ENCODE measurements at places on chromosomes 3 and 15. TPM values are rescaled to one million over a fixed set of nuclear protein-coding genes. Genes with fewer than 3 reads are reported as not detected.

The SPESP1 gene
- 0.61 TPM for total RNA-seq

GRCh38 chr3:183662099-183662498 is 26.7 kb downstream of the KLHL24 start:
- no peaks in the 10 kb centered on the region for H3K4me1 ChIP-seq
- H3K27me3 ChIP-seq: no peaks in the 10 kb centered on the region
- H3K36me3 ChIP-seq: peaks cover 18% of the 10 kb centered on the region
- H3K4me3 ChIP-seq: no peak overlapping the region
- H3K27ac ChIP-seq: no peak overlapping the region
- DNase-seq: no peak

GRCh38 chr15:78842519-78842918 is 30.2 kb upstream of the MORF4L1 start:
- no peak for DNase-seq
- no peaks in the 10 kb centered on the region for H3K36me3 ChIP-seq
- no peak overlapping the region for H3K27ac ChIP-seq

GRCh38 chr3:49626101-49626581 is 48.0 kb upstream of the APEH start:
- H3K4me3 ChIP-seq: no peak overlapping the region
- no peaks in the 10 kb centered on the region for H3K27me3 ChIP-seq
- no peaks in the 10 kb centered on the region for H3K36me3 ChIP-seq

The GHSR gene
- total RNA-seq: not detected

DNA sequence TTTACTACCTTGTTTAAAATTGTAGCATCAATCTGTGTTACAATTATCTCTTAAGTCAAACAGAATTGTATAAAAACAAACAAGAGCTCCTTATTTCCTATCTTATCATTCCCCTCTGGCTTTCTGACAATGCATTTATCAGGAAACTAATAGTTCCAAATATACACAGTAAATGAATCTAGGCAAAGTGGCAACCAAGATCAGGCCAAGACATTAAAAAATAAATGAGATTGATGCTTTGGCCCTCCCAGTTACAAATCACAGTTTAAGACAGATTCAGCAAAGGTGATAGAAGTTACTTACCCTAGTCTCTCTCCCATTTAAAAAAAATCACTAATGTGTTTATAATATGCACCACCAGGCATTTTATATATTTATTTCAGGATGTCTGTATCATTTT is 236.7 kb downstream of the EPHA3 start:
- no peak overlapping the region for H3K27ac ChIP-seq
- DNase-seq: no peak
- H3K4me1 ChIP-seq: no peaks in the 10 kb centered on the region
- no peaks in the 10 kb centered on the region for H3K27me3 ChIP-seq
- no peak overlapping the region for H3K4me3 ChIP-seq

- no peak overlapping the region for H3K4me3 ChIP-seq
- no peak overlapping the region for H3K27ac ChIP-seq
- no peaks in the 10 kb centered on the region for H3K36me3 ChIP-seq
- H3K27me3 ChIP-seq: no peaks in the 10 kb centered on the region
- no peak for DNase-seq
Observed at GRCh38 chr3:79167651-79168416, 600.0 kb downstream of the ROBO1 start.

The OR5K2 gene
- total RNA-seq: not detected

GRCh38 chr3:168047190-168047795 is 48.4 kb downstream of the GOLIM4 start:
- no peak overlapping the region for H3K27ac ChIP-seq
- H3K4me3 ChIP-seq: no peak overlapping the region
- no peaks in the 10 kb centered on the region for H3K36me3 ChIP-seq
- no peaks in the 10 kb centered on the region for H3K27me3 ChIP-seq
- no peaks in the 10 kb centered on the region for H3K4me1 ChIP-seq

The C2CD4A gene
- total RNA-seq: not detected

DNA sequence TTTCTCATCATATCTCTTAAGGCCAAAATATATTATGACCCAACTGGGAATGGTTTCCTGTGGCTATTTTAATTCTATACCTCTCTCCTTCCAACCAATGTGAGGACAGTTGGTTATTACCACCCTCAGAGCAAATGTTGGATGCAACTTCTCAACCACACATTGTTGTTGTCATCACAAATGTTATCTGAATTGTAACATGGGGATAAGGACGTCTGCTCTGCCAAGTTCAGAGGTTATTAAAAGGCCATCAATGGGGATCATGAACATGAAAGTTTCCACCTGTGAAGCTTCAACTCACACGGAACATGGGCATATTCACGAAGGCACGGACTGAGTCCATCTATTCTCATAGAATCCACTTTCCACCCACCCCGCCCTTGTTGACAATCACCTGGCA is 46.8 kb downstream of the MB21D2 start:
- H3K4me3 ChIP-seq: no peak overlapping the region
- no peaks in the 10 kb centered on the region for H3K27me3 ChIP-seq
- H3K36me3 ChIP-seq: no peaks in the 10 kb centered on the region
- H3K27ac ChIP-seq: no peak overlapping the region

GRCh38 chr15:100596792-100597191 is 5.2 kb downstream of the LINS1 start:
- H3K4me3 ChIP-seq: peak overlapping the region; percentile 48
- H3K36me3 ChIP-seq: no peaks in the 10 kb centered on the region
- H3K27me3 ChIP-seq: no peaks in the 10 kb centered on the region
- DNase-seq: peak; percentile 88
- peaks cover 87% of the 10 kb centered on the region for H3K4me1 ChIP-seq

The PP2D1 gene
- not detected for total RNA-seq

The GRAMD2A gene
- not detected for total RNA-seq

DNA sequence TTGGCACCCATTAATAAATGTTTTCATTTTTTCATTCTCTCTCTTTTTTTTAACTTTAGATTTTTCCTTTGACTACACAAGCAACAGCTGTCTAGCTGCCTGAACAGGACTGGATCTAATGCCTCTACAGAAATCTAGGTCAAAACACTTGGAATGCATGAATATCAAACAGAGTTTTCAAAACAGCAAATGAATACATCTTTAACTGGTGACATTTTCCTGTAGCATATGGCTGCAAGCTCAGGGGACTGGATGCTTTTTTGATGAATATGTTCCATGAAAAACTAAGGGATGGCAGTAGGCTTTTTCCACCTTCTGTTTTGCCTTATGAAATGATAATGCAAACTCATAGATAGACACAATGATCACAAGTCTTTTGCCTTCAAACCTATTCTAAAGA is 661.7 kb downstream of the MCTP2 start:
- no peak overlapping the region for H3K27ac ChIP-seq
- H3K4me1 ChIP-seq: no peaks in the 10 kb centered on the region
- DNase-seq: no peak
- no peak overlapping the region for H3K4me3 ChIP-seq

GRCh38 chr3:188041193-188041592 is 112.8 kb upstream of the LPP start:
- H3K4me3 ChIP-seq: no peak overlapping the region
- no peaks in the 10 kb centered on the region for H3K36me3 ChIP-seq
- no peak for DNase-seq
- no peaks in the 10 kb centered on the region for H3K27me3 ChIP-seq
- no peaks in the 10 kb centered on the region for H3K4me1 ChIP-seq

- H3K27ac ChIP-seq: no peak overlapping the region
- no peak overlapping the region for H3K4me3 ChIP-seq
- H3K36me3 ChIP-seq: no peaks in the 10 kb centered on the region
- peaks cover 8% of the 10 kb centered on the region for H3K4me1 ChIP-seq
Observed at GRCh38 chr15:93040288-93041158, 48.5 kb downstream of the RGMA start.

GRCh38 chr3:3443482-3443881 is 264.0 kb upstream of the CRBN start:
- DNase-seq: no peak
- H3K4me3 ChIP-seq: no peak overlapping the region
- H3K27me3 ChIP-seq: no peaks in the 10 kb centered on the region

DNA sequence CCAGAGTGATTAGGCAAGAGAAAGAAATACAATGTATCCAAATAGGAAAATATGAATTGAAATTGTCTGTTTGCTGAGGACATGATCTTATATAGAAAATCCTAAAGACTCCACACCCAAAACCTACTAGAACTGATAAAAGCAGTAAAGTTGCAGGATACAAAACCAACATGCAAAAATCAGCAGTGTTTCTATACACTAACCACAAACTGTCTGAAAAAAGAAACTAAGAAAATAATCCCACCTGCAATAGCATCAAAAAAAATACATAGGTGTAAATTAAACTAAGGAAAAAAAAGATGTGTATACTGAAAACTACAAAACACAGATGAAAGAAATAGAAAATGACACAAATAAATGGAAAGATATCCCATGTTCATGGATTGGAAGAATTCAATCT is 203.6 kb upstream of the SETMAR start:
- DNase-seq: no peak
- no peaks in the 10 kb centered on the region for H3K36me3 ChIP-seq
- no peak overlapping the region for H3K4me3 ChIP-seq
- H3K27me3 ChIP-seq: no peaks in the 10 kb centered on the region
- H3K27ac ChIP-seq: no peak overlapping the region

The CPNE9 gene
- total RNA-seq: 0.64 TPM

- no peaks in the 10 kb centered on the region for H3K27me3 ChIP-seq
- no peak for DNase-seq
- H3K4me1 ChIP-seq: no peaks in the 10 kb centered on the region
- H3K4me3 ChIP-seq: no peak overlapping the region
- H3K36me3 ChIP-seq: no peaks in the 10 kb centered on the region
- H3K27ac ChIP-seq: no peak overlapping the region
Observed at GRCh38 chr15:97053635-97054034, 723.1 kb downstream of the NR2F2 start.

The DZIP1L gene
- total RNA-seq: not detected

The IP6K2 gene
- 84.5 TPM for total RNA-seq

- H3K27me3 ChIP-seq: no peaks in the 10 kb centered on the region
- H3K36me3 ChIP-seq: no peaks in the 10 kb centered on the region
- H3K4me1 ChIP-seq: peaks cover 14% of the 10 kb centered on the region
- DNase-seq: no peak
- H3K4me3 ChIP-seq: no peak overlapping the region
Observed at GRCh38 chr3:102182162-102182561, 252.7 kb upstream of the ZPLD1 start.

- H3K4me1 ChIP-seq: no peaks in the 10 kb centered on the region
- no peak overlapping the region for H3K27ac ChIP-seq
- H3K4me3 ChIP-seq: no peak overlapping the region
- no peak for DNase-seq
Observed at GRCh38 chr3:40718209-40718608, 193.4 kb downstream of the ZNF621 start.

GRCh38 chr3:24829629-24830229 is 335.1 kb upstream of the THRB start:
- H3K27ac ChIP-seq: no peak overlapping the region
- no peaks in the 10 kb centered on the region for H3K36me3 ChIP-seq
- no peaks in the 10 kb centered on the region for H3K27me3 ChIP-seq
- DNase-seq: no peak

The CHST13 gene
- total RNA-seq: 0.23 TPM

DNA sequence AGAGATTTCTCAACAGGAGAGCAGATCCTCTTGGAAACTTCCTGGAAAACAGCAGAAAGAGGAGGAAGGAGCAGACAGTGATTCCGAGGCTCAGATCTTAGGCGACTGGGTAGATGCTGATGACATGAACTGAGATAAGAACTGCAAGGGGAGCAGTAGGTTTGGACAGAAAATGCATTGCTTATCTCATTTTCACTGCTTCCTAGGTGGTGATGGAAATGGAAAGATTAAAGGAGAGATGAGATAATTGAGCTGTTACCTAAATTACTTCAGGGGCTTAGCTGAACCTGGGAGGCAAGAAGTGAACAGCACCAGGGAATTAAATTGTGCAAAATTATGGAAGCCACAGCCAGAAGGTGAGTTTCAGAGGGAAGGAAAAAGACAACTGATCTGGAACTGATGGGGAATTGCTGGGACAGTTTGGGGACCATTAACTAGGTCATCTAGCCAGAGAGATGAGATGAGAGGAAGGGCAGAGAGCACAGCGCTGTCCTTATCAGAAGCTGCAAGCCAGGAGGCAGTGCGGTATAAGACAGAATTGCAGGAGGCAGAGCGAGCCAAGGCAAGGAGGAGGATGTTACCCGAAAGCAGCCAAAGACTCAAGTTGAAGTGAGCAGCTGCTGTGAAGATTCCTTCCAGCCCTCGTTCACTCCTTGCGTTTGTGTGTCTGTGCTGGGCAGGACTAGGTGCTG is 140.4 kb downstream of the SRGAP3 start:
- no peak overlapping the region for H3K27ac ChIP-seq
- DNase-seq: no peak
- H3K27me3 ChIP-seq: no peaks in the 10 kb centered on the region

The ATP13A4 gene
- 2.3 TPM for total RNA-seq

- no peaks in the 10 kb centered on the region for H3K27me3 ChIP-seq
- no peak overlapping the region for H3K4me3 ChIP-seq
- no peaks in the 10 kb centered on the region for H3K4me1 ChIP-seq
- DNase-seq: no peak
Observed at GRCh38 chr15:67349634-67350033, 95.0 kb downstream of the IQCH start.

DNA sequence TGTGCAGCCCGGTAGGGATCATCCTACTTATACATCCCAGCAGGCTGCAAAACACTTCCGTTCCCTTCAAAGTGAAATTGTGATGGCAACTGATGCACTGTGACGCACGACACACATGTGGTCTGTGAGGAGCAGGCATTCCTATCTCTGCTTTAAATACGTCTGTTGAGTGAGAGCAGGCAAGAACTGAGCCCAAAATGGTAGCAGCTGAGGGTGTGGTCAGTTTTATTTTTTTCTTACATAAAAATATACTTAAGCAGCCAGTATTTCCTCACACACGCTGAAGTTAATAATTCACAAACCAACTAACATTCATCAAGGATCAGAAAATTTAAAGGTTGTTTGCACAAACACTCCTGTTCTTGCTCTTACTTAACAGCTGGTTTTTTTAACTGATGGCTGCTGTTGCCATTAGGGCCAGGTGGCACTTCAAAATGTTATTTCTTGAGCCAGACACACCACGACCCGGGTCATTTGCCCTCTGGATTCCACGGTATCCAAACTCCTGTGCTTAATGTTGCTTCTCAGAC is 23.9 kb downstream of the LRIG1 start:
- H3K4me1 ChIP-seq: peaks cover 98% of the 10 kb centered on the region
- no peak overlapping the region for H3K4me3 ChIP-seq
- no peaks in the 10 kb centered on the region for H3K36me3 ChIP-seq
- H3K27ac ChIP-seq: no peak overlapping the region

GRCh38 chr3:72383230-72383629 is 465.0 kb downstream of the SHQ1 start:
- peaks cover 4% of the 10 kb centered on the region for H3K36me3 ChIP-seq
- DNase-seq: no peak
- H3K27me3 ChIP-seq: no peaks in the 10 kb centered on the region
- H3K4me1 ChIP-seq: peaks cover 34% of the 10 kb centered on the region

DNA sequence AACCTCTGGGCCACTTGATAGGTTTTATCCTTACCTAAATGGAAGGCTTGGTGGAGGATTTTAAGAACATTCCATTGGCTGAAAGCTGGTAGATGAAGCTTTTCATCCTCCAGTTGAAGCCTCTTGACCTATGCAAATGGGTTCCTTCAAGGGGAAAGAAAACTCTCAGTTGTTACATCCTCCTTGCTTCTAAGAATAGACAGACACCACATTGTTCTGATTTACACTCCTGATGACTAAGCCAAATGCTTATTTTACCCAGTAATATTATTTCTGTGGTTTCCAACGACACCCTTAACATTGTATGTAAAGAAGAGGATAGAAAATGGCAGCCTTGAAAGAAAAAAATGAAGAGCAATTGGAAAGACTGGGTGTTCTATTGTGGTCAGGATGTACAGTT is 480.5 kb downstream of the OTOL1 start:
- no peak for DNase-seq
- no peak overlapping the region for H3K4me3 ChIP-seq
- H3K36me3 ChIP-seq: no peaks in the 10 kb centered on the region
- no peaks in the 10 kb centered on the region for H3K4me1 ChIP-seq
- no peaks in the 10 kb centered on the region for H3K27me3 ChIP-seq
- no peak overlapping the region for H3K27ac ChIP-seq

The RTP4 gene
- total RNA-seq: 8.8 TPM
